ENCODE measurements at places on chromosomes 2 and 18. TPM values are rescaled to one million over a fixed set of nuclear protein-coding genes. Genes with fewer than 3 reads are reported as not detected.
A peak's percentile ranks its signal among the peaks of the same experiment; 100 is the strongest.

DNA sequence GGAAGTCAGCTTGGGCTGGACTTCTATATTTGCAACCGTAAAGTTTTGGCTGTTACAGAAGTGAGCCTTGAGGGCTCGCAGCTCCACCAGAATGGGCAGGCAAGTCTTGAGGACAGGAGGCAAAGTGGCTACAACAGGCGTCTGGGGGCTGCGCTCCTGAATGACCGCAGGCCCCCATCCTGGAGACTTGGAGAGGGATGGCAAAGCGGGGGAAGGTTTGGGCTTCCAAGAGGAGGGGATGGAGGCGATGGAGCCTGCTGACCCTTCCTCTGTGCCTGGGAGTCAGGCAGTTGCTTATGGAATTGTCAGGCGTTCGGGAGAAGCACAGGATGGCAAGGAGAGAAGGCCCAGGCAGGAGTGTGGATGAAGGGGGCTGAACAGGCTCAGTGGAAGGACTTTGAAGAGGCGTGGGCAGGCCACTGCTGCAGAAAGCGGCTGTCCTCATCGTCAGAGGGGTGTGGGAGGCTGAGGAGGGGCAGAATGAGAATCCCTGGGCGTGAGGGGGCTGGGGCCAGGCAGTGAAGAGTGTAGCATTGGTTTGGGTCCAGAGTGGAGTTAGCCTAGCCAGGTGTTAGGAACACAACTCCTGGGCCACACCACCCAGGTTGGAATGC lies 72.3 kb downstream of the INHBB start:
- no peak for DNase-seq

DNA sequence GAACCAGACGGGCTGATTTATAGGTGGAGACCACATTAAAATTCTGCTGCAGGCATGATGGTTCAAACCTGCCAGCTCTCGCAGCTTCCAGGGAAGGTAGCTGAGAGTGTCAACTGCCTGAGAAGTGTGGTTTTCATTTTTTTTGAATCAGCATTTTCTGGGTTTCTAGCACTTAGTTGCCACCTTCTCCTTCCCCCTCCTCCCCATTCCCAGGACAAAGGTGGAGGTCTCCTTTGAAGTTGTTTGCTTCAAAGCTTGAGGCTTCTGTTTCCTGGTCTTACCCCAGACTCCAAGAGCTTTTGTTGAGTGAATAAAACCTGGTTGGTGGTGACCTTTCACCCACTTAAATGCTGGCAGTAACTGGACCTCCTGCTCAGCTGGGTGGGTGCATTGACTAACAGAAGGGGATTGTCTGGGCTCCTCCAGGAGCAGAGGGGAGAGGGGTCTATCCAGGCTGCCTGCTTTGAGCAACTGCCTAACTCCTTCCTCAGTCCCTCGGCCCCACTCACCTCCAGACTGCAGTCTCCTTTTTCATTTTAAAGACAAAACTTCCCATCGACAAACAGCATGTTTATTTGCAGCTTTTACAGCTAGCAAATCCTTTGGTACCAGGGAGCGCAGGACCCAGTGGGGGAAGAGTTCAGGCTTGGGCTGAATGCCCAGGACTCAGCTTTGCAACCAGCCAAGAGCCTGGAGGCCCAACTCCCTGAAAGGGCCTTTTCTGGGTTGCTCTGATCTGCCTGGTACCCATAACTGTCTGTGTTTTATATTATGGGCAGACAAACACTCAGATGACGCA lies 3.5 kb downstream of the RHOB start:
- DNase-seq = peak; percentile 65

DNA sequence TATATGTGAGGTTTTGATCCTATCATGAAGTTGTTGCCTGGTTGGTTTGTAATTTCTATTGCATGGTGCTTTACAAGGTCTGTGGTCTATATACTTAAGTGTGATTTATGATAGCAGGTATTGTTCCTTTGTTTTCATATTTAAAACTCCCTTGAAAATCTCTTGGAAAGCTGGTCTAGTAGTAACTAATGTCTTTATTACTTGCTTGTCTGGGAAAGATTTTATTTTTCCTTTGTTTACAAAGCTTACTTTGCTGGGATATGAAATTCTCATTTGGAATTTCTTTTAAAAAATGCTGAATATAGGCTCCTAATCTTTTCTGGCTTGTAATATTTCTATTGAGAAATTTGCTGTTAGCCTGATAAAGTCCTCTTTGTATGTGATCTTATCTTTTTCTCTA lies 862.9 kb upstream of the NXPH2 start:
- no peak for DNase-seq

DNA sequence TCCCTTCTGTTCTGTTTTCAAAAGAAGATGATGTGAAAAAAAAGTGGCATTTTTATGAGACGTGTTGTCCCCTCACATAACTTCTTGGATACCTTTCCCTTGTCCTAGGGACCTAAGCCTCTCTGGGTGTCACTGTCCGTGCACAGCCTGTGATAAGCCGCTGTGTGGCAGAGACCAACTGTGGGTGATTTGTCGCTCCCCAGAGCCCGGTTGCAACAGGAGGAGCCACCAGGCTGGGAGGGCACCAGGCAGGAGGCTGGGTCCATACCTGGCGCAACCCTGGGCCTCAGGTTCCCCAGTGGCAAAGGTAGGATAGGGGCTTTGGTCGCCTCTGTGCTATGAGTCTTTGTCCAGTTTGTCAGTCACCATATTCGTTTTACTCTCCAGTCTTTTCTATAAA lies 82.1 kb downstream of the AGAP1 start:
- DNase-seq = no peak

DNA sequence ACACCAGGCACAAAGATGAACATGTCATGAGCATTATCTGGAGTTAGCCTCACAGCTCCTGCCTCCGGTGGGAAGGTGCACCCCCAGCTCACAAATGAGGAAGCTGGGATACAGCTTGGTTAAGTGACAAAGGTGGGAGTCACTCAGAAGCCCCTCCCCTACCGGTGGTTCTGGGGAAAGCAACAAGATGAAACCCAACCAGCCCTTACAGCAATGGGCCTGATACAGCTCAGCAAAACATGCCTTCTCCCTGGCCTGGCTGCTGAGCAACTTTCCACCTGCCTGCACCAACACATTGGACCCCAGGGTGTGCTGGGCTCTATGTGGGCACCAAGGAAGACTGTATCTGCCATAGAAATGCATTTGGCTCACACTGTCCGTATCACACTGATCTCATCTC lies 113.2 kb downstream of the GYPC start:
- DNase-seq = no peak

DNA sequence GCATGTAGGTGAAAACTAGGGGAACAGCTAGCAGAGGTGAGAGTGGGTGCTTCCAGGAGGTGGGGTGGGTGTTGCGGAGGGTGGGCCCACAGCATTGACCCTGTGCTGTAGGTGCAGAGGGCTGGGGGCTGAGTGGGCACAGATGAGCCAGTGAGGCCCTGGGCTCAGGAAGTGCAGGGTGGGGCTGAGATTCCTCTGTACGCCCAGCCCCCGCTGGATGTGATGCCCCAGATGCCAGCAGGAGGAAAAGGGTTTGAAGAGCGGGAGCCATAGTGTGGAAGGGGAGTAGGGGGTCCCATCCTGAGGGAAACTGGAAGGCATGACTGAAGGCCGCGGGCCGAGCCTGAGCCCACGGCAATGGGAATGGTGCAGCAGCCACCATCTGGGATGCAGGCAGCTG lies 14.1 kb upstream of the OTOS start:
- DNase-seq = no peak

GRCh38 chr2:103823847-103824246 lies 1030.1 kb upstream of the POU3F3 start:
- no peak for DNase-seq

DNA sequence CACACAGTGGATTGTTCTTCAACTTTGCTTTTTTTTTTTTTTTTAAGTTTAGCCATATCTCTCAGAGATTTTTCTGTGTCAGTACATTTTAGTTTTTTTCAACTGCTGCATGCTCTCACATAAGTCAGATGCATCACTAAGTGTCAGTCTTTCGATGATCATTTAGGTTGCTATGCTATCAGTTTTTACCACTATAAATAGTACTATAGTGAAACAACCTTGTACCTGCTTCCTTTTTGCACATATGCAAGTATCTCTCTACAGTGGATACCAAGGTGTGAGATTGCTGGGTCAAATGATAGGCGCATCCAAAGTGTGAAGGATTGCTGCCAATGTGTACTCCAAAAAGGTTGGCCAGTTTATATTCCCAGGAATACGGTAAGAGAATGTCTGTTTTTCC lies 33.5 kb upstream of the MAP4K3 start:
- no peak for DNase-seq

Gene ANKRD30BL
- total RNA-seq = not detected
